ENCODE measurements at places on chromosomes 6 and 20.
A peak's percentile ranks its signal among the peaks of the same experiment; 100 is the strongest.

GRCh38 chr6:25042036-25042521 lies 106.3 kb upstream of the RIPOR2 start:
- no peak for DNase-seq

DNA sequence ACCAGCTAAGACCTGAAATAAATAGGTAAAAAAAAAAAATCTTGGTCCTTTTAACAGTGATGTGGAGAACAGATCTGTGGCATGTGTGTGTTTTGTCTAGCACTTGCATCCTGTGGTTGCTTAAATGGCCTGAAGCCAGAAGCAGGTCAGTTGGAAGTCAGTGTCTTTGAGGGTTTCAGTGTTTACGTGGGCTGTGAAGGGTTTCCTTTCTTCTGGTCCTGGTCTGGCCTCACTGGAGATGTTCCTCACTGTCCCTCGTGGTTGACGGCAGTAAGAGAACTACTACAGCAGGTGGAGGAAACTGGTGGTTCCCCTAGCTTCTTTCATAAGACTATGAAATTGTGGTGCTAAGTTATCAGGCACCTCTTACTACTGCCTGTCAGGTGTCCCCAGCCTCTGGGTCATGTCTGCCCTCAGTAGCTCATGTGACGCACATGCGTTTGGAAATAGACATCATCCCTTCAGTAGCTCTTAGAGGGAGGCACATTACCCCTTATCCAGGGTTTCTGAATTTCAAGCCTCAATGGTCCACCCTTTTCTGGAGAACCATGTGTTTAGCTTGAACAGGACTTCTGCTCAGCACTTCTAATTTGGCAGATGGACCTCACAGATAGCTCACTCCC lies 59.4 kb upstream of the SCP2D1 start:
- no peak for DNase-seq

- no peak for DNase-seq
These were observed 68.2 kb downstream of the RTN4IP1 start for GRCh38 chr6:106560996-106561685.

DNA sequence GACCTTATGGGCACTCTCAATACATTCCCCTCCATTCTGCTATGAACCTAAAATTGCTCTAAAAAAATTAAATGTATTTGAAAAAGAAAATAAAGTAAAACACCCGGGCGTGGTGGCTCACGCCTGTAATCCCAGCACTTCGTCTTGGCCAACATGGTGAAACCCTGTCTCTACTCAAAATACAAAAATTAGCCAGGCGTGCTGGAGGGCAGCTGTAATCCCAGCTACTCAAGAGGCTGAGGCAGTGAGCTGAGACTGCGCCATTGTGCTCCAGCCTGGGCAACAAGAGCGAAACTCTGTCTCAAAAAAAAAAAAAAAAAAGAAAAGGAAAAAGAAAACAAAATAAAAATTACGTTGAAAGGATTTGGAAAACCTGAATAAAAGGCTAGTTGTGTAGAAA lies 60.5 kb downstream of the CD164 start:
- DNase-seq, result no peak

- DNase-seq, result no peak
These were observed 2.3 kb upstream of the TOMM34 start for GRCh38 chr20:44962483-44962882.

GRCh38 chr6:35253249-35253648 lies 6.3 kb upstream of the ZNF76 start:
- DNase-seq, result no peak

DNA sequence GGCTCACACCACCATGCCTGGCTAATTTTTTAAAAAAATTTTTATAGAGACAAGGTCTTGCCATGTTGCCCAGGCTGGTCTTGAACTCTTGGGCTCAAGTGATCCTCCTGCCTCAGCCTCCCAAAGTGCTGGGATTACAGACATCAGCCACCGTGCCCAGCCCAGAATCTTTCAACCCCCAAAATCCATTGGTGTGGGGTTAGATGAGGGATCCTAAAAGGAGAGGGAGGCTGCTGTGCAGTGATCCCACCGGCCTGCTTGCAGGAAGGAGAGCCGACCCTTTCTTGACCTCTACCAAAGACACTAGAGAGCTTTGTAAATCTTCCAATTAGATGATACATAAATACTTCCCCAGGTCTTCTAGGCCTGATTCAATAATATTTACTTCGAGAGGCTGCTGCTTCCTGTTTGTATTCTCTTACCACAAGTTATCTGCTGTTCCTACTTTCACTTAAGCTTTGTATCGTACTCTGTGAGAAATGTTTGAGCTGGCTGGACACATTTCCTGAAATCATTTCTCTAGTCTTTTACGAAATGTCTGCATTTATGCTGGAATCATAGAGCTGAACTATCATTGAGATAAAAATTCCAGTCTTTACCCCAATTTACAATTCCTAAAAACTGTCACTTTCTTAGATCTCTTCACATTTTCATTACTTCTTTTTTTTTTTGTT lies 49.3 kb upstream of the IER3 start:
- no peak for DNase-seq

GRCh38 chr20:63173552-63174191 lies 42.3 kb downstream of the YTHDF1 start:
- no peak for DNase-seq

DNA sequence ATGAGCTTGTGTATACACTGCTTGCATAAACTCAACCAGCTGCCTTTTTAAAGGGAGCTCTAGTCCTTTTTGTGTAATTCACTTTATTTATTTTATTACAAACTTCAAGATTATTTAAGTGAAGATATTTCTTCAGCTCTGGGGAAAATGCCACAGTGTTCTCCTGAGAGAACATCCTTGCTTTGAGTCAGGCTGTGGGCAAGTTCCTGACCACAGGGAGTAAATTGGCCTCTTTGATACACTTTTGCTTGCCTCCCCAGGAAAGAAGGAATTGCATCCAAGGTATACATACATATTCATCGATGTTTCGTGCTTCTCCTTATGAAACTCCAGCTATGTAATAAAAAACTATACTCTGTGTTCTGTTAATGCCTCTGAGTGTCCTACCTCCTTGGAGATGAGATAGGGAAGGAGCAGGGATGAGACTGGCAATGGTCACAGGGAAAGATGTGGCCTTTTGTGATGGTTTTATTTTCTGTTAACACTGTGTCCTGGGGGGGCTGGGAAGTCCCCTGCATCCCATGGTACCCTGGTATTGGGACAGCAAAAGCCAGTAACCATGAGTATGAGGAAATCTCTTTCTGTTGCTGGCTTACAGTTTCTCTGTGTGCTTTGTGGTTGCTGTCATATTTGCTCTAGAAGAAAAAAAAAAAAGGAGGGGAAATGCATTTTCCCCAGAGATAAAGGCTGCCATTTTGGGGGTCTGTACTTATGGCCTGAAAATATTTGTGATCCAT lies 15.3 kb downstream of the TNFAIP3 start:
- no peak for DNase-seq

DNA sequence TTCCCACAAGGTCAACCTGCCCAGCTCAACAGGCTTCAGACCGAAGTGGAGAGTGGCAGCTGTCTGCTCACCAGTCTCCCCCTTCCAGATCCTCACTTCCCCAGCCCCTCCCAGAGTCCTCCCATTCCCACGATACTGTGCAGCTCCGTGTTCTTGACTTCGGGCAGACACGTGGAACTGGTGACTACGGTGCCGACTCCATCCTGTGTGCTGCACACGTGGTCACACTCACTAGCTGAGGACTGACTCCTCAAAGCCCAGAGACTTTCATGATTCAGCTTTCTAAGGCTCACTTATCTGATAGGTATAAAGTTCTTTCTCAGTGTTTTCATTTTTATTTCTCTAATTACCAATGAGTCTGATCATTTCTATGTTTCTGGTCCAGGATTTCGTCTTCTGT lies 32.4 kb downstream of the GABRR2 start:
- no peak for DNase-seq

DNA sequence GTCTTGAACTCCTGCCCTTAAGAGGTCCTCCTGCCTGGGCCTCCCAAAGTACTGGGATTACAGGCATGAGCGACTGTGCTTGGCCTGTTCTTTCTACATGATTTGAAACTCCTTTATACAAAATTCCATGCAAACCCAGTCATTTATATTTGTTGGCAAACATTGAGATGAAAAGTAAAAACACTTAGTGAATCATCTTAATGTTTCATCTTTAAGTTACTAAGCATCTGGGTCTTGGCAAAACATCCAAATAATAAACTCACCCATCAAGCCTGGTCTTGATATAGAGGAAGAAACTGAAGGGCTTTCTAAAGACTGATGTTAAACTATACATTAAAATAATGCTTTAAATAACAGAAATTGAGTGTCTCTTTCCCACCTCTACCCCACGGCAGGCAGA lies 95.1 kb downstream of the FUT9 start:
- DNase-seq, result no peak

DNA sequence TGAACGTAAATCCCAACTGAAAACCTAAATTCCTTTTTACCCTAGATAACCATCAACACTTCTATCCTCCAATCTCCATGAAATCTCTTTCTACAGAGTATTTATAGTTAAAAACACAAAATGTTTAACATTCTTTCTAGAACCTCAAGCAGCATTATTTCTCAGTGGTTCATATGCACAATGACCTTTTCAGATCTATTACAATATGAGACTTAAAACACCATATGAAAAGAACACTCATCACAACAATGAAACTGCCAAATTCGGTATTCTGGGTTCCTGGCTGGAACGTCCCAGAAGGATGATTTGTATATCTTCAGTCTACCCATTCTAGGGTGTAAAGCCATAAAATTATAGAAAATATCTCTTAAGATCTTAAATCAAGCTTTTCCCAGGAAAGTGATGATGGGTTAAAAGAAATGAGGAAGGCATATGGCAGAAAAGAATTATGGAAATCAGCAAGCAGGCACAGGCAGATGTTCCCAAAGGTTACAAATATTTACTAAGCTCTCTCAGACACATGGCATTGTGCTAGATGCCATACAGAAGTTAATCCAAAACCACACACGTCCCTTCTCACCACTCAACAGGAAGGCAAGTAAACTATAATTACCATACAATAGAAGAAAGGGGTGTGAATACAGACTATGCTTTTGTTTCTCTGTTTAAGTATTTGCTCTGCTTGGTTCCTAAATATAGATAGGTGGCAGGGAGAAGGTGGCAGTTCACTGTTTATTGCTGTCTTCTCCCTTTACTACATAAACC lies 118.0 kb downstream of the CHD6 start:
- no peak for DNase-seq

DNA sequence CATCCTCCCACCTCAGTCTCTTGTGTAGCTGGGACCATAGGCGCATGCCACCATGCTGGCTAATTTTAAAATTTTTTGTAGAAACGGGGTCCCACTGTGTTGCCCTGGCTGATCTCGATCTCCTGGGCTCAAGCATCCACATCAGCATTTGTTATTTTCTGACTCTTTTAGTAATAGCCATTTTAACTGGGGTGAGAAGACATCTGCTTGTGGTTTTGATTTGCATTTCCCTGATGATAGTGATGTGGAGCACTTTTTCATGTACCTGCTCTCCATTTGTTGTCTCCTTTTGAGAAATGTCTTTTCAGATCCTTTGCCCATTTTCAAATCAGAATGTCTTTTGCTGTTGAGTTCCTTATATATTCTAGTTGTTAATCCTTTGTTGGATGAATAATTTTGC lies 22.2 kb upstream of the TULP4 start:
- DNase-seq, result no peak

DNA sequence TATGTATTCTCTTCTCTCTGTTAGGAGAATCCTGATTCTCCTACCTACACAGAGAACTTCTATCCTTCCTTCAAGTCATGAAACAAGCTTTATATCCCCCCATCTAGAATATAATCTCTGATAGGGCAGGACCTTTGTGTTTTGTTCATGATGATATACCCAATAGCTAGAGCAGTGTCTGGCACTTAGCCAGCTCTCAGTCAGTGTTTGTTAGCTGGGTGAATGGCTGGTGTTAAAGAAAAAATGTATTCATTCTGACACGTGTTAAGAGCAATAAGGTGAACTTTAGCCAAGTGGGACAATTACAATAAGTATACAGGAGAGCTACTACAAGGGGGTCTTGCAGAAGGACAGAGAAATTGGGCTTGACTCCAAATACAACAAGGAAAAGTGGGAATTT lies 34.3 kb upstream of the TNFRSF21 start:
- DNase-seq, result no peak

- DNase-seq, result no peak
These were observed 182.0 kb downstream of the DOK5 start for GRCh38 chr20:54657268-54657826.

DNA sequence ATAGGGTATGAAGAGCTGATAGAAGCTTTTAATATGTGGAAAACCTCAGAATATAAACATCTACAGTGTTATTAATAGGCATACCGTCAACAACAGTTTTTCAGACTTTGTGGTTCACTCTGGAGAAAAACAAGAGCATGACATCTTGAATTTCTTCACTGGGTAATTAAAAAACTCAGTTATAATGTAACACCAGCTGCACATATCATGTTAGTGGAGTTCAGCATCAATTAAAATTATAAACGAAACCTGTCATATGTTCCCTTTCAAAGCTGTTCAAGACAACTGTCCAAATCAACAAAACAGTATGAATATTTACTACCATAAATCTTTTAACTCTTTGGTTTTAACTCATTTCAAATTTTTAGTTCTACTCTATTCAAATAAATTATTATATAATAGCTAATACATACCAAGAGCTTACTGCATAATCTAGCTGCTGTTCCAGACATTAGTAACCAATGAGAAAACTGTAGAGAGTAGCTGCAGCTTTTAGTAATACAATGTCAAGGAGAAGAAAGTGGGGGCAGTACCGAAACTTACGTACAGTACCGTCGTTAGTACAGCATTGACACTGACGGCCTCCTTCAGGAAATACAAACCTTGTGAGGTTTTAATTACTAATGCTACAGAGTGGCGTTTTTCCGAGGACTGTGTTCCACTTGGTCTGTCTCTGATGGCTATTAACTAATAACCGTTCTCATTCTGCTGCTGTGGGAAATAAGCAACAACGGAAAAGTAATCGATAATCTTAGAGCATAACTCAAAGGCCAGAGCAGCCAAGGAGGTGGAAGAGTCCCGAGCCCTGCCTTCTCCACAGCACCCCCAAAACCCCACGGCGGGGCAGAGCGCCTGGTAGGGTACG lies 532 bp upstream of the PM20D2 start:
- DNase-seq, result no peak

- DNase-seq, result peak; percentile 69
These were observed 2.9 kb upstream of the RAB22A start for GRCh38 chr20:58306421-58307261.

GRCh38 chr6:37659561-37659960 lies 38.1 kb downstream of the MDGA1 start:
- no peak for DNase-seq

Measured in ascending aorta (tissue), 2 donors.